HuH-7.5 (cell line): ENCODE measurements at places on chromosomes 4 and X.
A peak's percentile ranks its signal among the peaks of the same experiment; 100 is the strongest.

GRCh38 chrX:24153178-24153795 lies 3.8 kb downstream of the ZFX start:
- no peak for DNase-seq

- no peak for DNase-seq
These were observed 32.3 kb downstream of the SH2D1A start for GRCh38 chrX:124378643-124379042.

- DNase-seq: no peak
These were observed 14.4 kb downstream of the PPEF1 start for GRCh38 chrX:18721683-18722499.

DNA sequence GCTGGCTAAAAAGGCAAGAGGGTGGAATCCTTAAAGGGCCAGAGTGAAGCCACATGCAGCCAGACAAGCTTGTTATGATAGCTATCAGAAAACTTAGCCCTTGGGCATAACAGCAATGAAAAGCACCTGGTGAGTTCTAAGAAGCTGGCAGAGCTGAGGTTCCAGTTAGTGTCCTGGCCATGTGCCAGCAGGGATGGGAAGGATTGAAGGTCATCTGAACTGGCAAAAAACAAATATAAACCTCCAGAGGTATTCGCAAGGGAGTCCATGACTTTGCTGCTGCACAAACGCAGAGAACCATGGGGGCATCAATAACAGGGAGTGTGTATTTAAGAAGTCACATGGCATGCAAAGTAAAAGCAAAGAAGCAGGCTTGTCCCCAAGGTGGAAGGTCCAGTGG lies 208.9 kb downstream of the FAM47A start:
- DNase-seq: no peak

- no peak for DNase-seq
These were observed 84.0 kb upstream of the PPP2R3B start for GRCh38 chrX:470686-471085.

GRCh38 chr4:3355266-3355748 lies 62.5 kb downstream of the RGS12 start:
- no peak for DNase-seq

GRCh38 chrX:47523297-47523696 lies 37.7 kb upstream of the ARAF start:
- DNase-seq: peak; percentile 41

DNA sequence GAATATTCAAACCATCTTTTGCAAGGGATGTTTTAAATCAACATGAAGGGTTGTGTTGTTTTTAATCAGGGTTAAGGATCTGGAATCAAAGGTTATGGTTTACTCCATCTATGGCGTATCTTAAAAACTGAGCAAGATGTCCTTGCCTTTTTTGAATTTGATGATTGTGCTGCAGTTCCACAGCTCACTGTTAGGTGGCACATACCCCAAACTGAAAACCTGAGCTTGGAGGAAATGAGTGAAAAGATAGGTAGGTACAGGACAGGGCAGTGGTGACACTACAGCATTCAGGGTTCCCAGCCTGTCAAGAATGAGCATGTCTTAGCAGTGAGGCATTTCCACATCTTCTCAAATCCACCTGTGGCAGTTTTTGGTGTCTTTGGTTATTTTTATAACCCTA lies 13.1 kb upstream of the EOLA1 start:
- no peak for DNase-seq

DNA sequence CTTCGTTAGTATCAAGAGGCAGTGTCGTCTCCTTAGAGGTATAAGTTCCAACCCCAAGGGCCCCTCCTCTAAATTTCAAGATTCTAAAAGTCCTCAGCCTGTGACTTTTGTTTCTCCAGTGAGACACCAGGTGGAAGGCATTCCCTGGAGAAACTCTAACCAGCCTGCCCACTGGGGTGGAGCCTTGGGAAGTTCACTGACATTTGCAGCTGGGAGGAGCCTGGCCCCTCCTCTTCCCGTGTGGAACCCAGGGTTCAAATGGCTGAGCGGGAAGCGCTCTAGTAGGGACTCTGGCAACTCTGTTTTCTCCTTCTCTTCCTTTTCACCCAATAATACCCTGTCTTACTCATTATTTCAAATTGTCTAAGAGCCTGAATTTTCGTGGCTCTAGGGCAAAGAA lies 325.0 kb downstream of the TLL1 start:
- no peak for DNase-seq

DNA sequence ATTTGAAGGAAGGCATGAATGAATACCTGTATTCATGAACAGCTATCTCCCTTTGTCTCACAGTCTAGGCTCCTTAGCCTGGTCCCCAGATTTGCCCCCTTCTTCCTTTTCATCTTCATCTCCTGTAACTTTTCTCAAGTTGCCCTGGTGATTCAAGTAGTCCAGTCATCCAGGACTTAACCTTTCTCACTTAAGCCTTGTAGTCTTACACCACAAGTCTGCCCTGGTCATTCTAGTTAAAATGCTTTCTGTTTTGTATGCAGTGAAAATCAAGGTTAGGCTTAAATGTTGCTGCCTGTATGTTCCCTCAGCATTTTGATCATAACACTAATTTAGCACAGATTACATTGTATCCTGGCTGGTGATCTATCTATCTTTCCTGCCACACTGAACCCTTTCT lies 58.5 kb upstream of the SLC7A11 start:
- no peak for DNase-seq

DNA sequence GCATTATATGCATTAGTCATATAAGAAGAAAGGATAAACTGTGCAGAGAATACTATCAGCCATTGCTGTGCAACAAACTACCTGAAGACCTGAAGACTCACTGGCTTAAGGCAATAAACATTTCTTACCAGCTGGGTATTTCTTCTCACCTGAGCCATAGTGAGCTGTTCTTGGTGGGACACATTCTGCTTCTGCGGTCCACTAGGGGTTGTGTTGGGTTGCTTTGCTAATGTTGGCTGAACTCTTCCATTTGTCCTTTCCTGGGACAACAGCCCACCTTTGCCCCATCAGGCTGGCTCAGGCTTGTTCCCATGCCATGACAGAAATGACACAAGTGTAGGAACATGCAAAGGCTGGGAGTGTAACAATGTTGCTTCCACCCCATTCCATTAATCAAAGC lies 388.6 kb downstream of the PCDH7 start:
- DNase-seq: no peak

- DNase-seq: no peak
These were observed 75.2 kb downstream of the PSAPL1 start for GRCh38 chr4:7359400-7360062.

DNA sequence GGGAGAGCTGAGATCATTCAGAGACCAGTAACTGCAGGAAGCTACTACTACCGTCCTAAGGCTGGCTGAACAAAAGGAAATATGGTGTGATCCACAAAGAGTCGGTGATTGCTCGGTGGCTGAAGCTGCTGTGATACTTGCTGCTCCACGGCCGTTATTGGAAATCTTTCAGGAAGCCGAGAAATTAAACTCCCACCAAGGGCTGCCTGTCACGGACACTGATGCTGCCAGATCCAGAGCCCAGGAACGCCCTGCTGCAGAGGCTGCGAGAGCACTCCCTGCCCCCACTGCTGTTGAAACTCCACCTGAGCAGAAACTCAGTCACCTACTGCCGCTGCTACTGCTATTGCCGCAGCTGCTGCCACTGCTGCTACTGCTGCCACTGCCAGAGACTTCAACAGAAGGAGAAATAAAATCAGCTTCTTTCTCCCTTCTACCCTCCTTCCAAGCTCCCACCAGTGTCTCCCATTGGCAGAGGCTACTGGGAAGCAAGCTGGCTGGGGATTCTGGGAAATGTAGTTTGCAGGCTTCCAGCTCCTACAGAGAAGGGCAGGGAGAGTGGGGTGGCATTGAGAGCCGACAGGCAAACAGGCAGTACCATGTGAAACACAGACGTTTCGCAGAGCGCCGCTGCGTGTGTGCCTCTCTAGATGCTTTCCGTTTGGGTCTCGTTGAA lies 126.0 kb upstream of the ENPP6 start:
- DNase-seq: peak; percentile 23

GRCh38 chr4:13329340-13329850 lies 154.7 kb downstream of the RAB28 start:
- DNase-seq: no peak

GRCh38 chr4:912548-913279 lies 19.4 kb downstream of the GAK start:
- no peak for DNase-seq

- no peak for DNase-seq
These were observed 31.0 kb upstream of the TLR3 start for GRCh38 chr4:186037692-186038658.

- DNase-seq: no peak
These were observed 14.0 kb upstream of the ZCCHC18 start for GRCh38 chrX:104098151-104098808.

- DNase-seq: no peak
These were observed 4.1 kb upstream of the PDGFC start for GRCh38 chr4:156975686-156976085.

DNA sequence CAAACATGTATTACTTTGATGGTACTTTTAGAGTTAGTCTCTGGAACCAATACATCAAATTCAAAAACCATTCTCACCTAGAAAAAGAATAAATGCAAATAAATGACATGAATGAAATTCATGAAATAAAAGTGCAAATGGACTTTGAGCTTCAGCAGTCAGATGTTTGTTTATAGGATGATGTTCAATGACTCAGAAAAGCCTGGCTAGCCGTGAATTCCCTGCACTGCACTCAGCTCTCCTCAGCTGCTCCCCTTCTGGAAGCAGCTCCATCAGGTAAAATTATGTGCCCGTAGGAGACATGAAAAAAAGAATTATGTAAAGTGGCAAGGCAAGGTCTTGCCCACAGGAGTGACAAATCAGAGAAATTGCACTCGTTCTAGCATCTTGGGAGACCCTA lies 390.6 kb downstream of the GPM6A start:
- no peak for DNase-seq

- no peak for DNase-seq
These were observed 5.2 kb upstream of the FRYL start for GRCh38 chr4:48785302-48785701.

GRCh38 chr4:42642101-42642797 lies 14.7 kb downstream of the ATP8A1 start:
- DNase-seq: no peak

- DNase-seq: no peak
These were observed 7.4 kb downstream of the H2BW2 start for GRCh38 chrX:104047171-104047570.

- DNase-seq: no peak
These were observed 38.0 kb downstream of the TRIM2 start for GRCh38 chr4:153241970-153242838.

DNA sequence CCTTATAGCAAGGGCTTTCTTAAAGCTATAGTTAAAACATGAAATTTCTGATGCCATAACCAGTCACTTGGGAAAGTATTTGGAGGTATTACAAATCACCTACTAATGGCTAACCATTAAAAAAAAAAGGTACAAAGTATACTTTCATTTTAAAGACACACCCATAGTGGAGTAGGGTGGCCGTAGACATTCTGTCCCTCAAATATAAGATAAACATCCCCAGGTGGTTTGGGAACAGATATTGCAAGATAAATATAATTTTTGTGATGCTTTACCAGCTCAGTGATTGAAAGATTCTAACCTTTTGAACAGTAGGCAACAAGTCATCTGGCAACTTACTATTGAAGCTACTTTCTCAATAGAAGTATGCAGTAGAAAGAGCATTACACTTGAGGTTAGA lies 6.2 kb upstream of the FAT1 start:
- DNase-seq: no peak

- DNase-seq: no peak
These were observed 317.2 kb downstream of the CAMK2D start for GRCh38 chr4:113444386-113444785.

- no peak for DNase-seq
These were observed 819 bp downstream of the NSG1 start for GRCh38 chr4:4387531-4388310.

DNA sequence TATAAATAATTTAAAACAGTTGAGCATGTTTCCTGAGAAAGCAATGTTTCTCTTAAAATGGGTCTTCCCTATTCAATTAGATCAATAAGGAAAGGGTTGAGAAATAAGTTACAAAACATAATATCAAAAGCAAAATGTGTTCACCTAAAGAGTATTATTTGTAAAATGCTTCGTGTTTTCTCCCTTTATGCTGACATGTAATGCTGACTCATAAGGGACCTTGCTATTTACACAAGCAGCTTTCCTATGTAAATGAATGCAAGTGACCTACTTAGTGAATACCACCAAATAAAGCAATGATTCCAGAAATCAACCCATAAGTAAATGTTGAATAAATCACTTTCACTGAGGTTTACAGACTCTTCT lies 91.5 kb downstream of the ELOVL6 start:
- no peak for DNase-seq

GRCh38 chr4:75142850-75143249 lies 209.9 kb downstream of the PARM1 start:
- no peak for DNase-seq

DNA sequence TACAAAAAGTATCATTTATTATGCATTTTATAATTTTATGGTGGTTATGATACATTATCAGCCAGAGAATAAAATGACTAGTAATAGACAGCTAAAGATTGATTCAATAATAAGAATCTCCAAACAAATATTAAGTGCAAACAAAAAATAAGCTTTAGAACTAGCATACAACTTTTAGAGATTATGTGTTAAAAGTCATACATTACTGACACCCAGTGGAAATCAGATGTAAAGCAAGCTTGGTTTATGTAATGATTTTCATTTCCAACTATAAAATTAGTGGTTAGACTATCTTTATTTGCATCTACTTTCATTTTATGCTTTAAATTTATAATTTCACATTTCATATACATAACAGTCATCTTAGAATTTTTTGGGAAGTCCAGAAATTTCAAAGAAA lies 57.7 kb downstream of the IL13RA2 start:
- DNase-seq: peak; percentile 2

GRCh38 chrX:39972340-39972739 lies 125.4 kb downstream of the BCOR start:
- DNase-seq: no peak

DNA sequence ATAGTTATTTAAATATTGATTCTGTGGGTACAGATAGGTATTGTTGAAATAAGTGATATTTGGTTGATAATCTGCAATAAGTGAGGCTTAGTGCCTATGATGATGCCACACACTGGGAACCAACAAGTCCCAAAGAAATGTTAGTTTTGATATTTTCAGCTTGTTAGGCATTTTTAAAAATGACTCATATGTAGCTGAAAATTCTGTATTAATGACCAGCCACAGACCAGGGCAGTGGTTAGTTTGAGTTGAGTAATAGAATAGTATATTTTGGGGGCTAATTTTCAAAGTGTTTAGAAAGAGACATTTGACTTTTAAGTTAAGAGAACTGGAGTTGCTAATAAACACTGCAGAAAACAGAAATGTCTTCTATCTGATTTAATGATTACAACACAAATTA lies 9.4 kb downstream of the INTU start:
- DNase-seq: no peak

- DNase-seq: no peak
These were observed 51.3 kb downstream of the DTHD1 start for GRCh38 chr4:36332782-36333131.

- DNase-seq: no peak
These were observed 69.8 kb downstream of the TBL1X start for GRCh38 chrX:9534686-9535085.
